ENCODE measurements at places on chromosomes 12 and 14.

DNA sequence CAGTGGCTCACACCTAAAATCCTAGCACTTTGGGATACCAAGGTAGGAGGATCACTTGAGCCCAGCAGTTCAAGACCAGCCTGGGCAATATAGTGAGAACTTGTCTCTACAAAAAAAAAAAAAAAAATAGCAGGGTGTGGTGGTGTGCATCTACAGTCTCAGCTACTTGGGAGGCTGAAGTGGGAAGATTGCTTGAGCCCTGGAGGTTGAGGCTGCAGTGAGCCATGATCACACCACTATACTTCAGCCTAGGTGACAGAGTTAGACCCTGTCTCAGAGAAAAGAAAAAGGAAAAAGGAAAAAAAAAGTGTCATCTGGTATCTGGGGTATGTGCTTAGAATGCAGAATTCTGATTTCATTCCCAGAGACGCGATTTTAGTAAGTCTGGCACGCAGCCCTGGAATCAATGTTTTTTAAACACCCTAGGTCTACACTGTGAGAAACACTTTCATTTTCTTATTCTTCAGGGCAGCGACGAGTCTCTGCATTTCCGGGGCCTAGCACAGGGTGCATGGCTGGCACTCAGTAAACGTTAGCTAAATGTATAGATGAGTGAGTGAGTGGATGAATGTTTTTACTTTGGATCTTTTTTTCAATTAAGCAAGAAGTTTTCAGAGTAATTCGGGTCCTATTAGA is 243.8 kb upstream of the PWP1 start:
- DNase-seq, result no peak

GRCh38 chr14:69131176-69131575 is 21.7 kb downstream of the DCAF5 start:
- no peak for DNase-seq

- no peak for DNase-seq
These were observed 662.5 kb downstream of the DIO2 start for GRCh38 chr14:79548836-79549235.

- DNase-seq, result no peak
These were observed 56.6 kb downstream of the TTC9 start for GRCh38 chr14:70698288-70698687.

DNA sequence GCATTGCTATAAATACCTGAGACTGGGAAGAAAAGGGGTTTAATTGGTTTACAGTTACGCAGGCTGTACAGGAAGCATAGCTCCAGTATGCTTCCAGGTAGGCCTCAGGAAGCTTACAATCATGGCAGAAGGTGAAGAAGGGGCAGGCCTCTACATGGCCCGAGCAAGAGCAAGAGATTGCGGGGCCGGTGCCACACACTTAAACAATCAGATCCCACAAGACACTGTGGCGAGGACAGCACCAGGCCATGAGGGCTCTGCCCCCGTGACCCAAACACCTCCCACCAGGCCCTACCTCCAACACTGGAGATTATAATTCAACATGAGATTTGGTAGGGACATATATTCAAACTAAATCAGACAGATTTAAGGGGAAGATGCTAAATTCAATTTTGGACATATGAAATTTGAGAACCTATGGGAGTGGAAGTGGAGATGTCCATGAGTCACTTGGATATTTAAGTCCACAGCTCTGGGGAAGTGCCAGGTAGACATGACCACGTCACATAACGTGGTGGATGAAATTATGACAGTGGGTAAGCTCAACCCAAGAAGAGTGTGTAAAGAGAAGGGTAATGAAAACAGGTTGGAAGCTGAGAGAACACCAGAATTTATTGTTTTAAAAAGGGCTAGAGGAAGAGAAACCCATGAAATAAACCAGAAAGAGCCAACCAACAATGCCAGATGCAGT is 1.5 kb upstream of the LTA4H start:
- no peak for DNase-seq

DNA sequence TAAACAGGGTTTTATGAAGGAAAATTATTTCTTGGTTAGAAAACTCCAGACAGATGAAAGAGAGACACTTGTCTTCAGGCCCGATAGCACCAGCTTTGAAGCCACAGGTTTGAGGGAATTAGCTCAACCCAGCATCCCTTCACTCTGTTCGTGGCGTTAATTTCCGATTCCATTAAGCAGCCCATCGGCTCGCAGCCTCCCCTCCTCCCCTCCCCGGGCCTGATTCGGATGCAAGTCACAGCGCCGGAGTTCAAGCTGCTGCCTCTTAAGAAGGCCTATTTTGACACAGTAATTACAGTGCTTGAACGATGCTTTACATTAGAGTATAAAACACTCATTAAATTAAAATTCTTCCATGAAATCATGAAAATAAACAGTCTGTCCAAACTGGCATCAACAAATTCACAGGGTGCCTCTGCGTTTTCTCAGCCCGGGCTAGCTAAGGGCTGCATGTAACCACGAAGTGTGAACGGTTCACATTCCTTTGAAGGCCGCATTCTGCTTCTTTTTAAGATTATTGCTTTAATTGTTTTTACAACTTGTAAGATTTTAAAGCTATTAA is 145.8 kb downstream of the DICER1 start:
- DNase-seq, result no peak

- DNase-seq, result no peak
These were observed 188.6 kb downstream of the EGLN3 start for GRCh38 chr14:33762161-33762851.

GRCh38 chr12:95304673-95305198 is 87.1 kb downstream of the VEZT start:
- DNase-seq, result no peak

GRCh38 chr12:6157482-6157881 is 33.0 kb upstream of the VWF start:
- DNase-seq, result no peak

- no peak for DNase-seq
These were observed 44.5 kb upstream of the EEA1 start for GRCh38 chr12:92973614-92974013.

GRCh38 chr12:53046655-53047220 is 3.1 kb upstream of the TNS2 start:
- peak; percentile 76 for DNase-seq

DNA sequence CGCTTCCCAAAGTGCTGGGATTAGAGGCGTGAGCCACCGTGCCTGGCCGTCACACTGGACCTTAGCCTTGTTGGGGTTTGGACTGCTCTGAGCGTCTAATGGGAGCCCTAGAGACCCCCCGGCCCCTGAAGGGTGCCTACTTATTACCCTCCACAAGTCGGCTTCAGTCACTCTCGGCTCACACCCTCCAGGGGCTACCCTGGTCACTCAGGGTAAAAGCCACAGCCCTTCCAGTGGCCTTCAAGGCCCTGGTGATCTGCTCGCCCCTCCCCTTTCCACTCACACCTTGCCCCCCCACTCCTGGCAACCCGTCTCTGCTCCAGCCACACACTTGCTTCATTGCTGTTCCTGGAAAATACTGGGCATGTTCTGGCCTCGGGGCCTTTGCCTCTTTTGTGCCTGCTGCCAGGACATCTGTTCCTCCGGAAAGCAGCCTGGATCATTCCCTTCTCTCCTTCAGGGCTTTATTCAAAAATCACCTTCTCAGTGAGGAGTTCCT is 3.6 kb upstream of the MORN3 start:
- no peak for DNase-seq

GRCh38 chr14:104087505-104087904 is 2.0 kb downstream of the ASPG start:
- no peak for DNase-seq

GRCh38 chr12:122937622-122938091 is 28.6 kb downstream of the ABCB9 start:
- no peak for DNase-seq

DNA sequence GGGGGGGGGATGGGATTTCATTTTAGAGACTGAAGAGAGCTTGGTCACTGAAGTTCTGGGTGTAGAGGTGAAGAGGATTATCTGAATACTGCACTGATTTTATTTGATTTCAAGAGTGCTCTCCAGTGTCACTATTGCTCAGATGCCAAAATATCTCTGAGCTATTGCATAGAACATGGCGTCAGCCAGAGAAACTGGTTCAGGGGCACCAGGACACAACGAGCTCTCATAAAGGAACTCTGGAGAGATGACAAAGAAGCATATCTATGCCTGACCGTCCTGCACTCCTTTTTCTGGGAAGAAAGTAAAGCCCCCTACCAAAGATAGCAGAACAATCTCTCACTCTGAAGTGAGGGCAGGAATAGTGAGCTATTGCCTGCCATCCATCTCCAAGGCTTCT is 2.0 kb downstream of the SLC7A8 start:
- DNase-seq, result no peak

DNA sequence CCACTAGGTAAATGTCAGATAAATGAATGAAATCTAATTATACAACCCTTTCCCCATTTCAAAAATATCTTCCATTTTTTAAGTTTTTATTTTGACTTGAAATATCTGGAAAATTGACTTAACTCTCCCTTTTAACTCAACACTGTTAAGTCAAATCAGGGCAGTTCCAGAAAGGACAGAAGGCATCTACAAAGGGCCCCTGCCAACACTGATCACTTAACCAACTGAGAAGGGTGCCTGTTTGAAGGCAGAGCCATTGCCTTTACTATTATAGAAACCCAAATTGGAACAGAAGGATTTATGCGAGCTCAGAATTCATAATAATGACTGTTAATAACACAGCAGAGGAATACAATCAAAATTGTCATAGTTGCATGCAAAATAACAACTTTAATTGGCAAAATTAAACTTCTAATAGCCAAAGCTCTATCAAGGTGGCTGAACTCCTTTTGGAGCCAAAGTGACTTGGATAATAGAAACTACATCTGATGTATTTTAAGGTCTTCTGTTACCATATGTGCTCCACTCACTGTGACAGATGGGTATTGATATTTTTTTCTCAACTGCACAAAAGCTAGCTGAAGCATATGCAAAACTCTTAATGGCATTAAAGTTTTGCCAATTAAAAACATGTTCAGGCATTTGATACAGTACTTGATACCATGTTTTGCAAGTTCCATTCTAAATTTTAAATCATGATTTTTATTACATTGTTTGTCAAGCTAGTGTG is 383.8 kb downstream of the NOVA1 start:
- DNase-seq, result no peak

DNA sequence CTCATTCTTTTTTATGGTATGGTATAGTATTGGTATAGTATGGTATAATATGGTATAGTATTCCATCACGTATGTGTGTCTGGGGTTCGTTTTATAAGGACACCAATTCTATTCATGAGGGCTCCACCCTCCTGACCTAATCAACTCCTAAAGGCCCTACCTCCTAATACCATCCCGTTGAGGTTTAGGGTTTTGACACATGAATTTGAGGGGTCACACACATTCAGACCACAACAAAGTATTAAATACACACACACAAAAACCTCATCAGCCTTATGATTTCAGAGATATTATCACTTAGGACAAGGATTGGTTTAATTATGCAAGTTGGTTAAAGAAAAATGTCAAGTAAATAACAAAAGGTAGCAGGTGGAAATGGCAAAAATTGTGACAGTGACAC is 54.1 kb upstream of the CHST11 start:
- DNase-seq, result no peak

- no peak for DNase-seq
These were observed 121.2 kb upstream of the DAAM1 start for GRCh38 chr14:59067127-59067894.

DNA sequence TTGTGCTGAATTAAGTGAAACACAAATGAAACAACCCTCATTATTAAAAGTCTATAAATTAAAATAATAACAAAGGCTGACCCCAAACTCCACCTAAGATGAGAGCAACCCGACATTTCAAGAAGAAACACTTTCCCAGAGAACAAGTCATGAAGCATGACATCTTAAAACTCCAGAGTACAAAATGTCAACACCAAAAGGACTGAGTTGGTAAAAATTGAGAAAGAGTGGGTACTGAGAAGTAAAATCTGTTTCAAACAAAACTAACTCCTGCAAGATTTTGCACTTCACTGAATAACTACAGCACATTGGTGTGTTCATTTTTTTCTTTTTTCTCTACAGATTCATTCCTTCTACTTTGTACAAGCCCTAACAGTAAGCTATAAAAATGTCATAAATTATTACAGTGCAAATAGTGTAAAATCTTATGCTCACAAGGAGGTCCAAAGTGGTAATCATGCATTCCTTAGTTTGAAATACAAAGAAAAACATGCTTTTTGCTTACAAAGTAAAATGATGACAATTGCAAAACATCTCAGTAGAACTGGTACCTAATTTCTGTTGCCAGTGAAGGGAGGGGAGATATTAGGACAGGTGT is 31.8 kb downstream of the SLC35F4 start:
- DNase-seq, result no peak

GRCh38 chr12:98821866-98822265 is 176.8 kb downstream of the APAF1 start:
- DNase-seq, result no peak

DNA sequence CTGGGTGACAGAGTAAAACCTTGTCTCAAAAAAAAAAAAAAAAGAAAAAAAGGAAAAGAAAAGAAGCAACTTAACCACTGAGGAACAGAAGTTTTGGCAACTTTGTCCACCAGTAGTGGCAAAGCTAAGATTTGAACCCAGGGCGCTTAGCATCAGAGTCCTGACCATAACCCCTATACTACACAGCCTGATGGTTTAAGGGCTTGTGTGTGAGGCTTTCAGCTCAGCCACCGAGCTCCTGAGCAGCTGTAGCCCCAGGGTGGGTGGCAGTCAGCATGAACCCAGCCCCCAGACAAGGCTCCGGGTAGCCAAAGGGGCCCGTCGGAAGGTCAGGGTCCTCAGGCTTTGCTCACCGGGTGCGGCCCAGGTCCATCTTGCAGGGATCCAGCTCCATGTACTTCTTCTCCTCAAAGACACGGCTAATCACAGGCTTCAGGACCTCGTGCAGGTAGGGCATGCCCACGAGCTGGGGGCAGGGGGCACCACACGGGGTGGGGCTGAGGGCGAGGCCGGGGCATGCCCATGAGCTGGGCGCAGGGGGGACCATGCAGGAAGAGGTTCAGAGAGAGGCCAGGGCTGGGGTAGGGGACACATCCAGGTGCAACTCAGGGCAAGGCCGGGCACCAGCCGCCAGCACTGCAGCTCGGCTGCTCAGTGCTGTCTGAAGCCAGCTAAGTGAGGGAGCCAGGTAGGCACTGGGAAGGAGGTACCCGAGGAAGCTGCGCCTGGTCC is 20.9 kb downstream of the RASAL1 start:
- DNase-seq, result no peak

DNA sequence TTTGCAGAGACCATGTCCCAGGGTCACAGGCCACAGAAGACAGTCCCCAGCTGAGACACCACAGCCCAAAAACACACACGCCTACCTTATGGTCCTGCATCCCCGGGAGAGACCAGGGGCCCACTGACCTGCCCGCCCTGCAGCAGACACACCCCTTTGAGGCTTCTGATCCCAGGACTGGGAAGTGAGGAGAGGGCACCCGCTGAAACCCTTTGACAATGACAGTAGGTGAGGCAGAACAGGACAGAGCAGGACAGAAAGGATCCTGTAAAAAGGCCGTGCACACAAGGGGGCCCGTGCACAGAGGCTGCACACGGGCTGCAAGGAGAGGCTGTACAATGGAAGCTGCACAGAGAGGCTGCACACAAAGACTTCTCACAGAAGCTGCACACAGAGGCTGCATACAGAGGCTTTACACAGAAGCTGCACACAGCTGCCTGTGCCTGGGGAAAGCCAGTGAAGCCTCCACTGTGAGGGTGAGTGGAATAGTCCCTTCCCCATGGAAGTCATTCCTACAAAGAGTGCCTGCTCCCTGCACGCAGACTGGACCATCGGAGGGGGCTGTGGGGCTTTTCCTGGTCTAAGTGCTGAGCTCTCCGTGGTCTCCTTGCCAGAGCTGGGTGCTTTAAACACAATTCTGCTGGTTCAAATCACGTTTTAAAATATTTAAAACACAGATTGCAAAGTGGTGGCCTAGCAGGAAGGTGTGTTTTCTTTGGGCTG is 16.6 kb upstream of the SFSWAP start:
- DNase-seq, result no peak
